ENCODE measurements at places on chromosomes 2 and 18. TPM values are rescaled to one million over a fixed set of nuclear protein-coding genes. Genes with fewer than 3 reads are reported as not detected.

DNA sequence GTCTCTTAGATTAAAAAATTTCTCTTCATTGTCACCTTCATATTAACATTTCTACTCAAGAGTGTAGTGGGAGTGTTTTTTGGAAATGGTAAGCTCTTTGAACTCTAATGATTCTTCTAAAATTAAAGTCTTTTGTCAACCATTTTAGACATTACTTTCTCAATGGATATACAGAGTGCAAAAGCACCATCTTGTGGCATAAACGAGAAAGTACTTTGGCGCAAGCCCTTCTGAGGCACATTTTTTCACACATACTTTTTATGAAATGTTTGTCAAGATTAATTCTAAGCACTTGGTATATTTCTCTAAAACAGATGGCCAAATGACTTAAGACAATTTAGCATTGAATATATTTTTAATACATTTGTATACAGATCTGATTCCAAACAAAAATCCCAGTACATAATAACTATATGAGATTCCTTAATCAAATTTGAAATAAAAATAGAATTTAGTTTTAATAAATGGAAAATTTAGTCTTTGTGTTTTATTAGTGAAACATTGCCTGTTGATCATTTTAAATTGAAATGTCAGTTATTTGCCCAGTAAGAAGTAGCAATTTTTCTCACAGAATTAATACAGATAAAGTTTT, 63.3 kb upstream of the GALNT5 start:
- DNase-seq = no peak

DNA sequence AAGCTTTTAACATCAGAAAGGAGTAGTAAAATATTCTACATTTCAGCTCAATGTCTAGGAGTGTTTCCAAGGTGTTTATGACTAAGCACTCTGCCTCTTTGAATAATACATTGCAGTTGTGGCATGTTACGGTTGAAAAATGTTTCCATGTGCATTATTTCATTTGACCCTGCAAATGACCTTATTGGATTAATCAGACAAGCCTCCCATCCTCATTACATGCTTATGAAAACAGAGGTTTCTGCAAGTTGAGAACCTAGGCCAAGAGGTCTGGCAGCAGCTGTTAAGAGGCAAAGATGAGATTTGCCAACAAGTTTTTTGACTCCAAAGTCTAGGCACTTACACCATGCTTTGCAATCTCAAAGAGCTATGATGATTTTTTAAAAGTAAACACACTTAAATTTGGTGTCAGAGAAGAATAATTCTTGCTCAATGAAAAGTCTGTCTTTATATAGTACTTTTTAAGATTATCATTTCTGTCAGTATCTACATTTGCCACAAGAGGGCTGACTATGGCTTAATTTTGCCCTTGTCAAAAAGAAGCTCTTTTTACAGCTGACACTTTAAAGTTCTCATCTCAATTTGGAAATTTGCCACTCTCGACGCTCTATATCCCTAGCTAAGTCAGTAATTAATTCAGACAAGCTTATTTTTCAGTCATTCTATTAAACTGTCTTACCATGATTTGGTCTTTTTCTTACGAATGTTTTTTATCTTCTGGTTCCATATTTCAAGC, 260.6 kb downstream of the PAX3 start:
- DNase-seq = no peak

Gene PARD6G
- not detected for total RNA-seq

Gene SERTAD2
- 55.8 TPM for total RNA-seq
